ENCODE measurements at places on chromosomes 1 and 21.

GRCh38 chr1:37995751-37996345 is 6.0 kb upstream of the SF3A3 start:
- no peak for DNase-seq

DNA sequence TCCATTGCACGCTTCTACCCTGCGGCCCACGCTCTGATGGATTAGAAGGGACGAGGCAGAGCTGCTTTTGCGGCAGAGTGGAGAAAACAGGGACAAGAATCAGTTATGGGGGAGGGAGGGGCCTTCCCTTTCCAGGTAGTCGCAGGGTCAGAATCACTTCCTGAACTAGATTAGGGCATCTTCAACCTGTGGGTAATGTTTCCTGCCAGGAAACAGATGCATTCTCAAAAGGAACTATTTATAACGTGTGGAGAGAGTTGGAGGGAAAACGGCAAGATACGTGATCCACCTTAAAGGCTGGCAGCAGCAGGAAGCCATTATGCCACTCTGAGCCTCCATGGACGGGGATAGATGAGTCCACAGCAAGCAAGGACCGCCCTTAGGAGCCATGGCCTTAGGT is 59.9 kb upstream of the CNTN2 start:
- DNase-seq: no peak

DNA sequence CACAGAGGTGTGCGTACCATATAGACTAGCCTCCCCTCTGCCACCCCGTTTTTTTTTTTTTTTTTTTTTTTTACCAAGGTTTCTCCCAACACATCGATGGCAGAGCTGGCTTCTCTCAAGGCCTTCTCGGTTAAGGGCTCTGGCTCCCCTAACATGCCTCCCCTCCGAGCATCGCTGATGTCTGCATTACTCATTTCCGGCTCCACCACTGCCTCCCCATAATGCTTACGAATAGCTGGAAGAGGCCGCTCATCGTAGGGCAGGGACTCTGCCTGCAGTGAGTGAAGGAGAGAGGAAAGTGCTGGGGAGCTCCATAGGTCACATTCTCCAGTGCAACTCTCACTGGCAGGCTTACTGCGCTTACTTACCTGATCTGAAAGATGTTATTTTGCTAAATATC is 20.6 kb downstream of the CEP104 start:
- DNase-seq: no peak

DNA sequence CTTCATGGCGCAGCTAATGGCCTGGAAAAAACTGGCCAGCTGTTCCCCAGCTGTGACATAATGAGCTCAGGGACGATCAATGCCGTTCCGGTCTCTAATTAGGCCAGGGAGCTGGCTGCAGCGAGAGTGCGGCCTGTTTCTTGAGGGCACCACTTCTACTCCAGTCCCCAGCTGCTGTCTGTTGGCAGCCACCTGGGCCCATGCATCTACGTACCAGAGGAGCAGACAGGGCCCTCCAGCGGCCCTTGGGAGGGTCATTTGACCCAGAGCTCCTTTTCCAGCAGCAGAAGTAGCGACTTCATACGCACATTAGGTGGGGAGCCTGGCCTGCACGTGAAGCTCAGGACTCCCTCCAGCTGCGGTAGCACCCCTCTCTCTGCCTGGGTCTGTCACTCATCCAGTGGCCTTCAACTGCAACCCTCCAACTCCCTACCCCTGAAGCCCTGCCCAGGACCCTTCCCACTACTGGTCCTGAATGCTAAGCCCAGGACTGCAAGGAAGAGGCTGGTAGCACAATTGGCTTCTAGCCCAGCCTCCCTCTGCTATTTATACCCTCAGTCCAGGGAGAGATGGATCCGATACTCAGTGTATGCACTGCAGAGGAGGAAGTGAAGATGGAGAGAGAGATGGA is 9.1 kb upstream of the GPR61 start:
- no peak for DNase-seq

DNA sequence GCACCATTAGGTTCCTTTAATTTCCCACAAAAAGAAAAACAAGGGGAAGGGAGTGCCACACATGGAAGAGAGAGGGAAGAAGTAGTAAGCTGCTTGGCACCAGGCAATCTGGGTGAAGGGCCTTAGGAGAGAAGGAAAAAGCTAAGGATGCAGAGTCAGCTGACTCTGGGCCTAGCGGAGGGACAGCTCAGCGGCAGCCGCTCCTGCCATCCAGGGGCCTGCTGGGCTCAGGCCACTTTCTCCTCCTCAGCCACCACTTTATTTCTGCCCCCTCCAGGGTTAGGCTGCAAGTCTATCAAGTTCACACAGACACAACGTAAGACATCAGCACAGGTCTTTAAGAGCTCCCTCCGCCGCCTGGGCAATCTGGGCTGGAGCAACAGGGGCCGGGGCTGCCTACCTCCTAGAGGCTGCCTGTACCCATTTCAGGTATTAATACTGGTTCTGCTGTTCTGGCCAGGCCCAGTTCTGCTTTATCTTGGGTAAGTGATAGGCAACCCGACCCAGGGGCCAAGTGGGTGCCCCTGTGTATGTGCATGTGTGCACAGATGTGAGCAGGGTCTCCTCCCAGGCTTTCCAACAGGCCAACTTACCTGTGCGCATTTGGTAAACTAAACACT is 53.6 kb downstream of the SLC45A1 start:
- DNase-seq: no peak

- no peak for DNase-seq
Measured at GRCh38 chr1:201280884-201281283, 2.4 kb upstream of the PKP1 start.

GRCh38 chr1:57600424-57600823 is 176.6 kb upstream of the DAB1 start:
- DNase-seq: no peak

- no peak for DNase-seq
Measured at GRCh38 chr1:19327301-19327700, 15.2 kb downstream of the SLC66A1 start.

DNA sequence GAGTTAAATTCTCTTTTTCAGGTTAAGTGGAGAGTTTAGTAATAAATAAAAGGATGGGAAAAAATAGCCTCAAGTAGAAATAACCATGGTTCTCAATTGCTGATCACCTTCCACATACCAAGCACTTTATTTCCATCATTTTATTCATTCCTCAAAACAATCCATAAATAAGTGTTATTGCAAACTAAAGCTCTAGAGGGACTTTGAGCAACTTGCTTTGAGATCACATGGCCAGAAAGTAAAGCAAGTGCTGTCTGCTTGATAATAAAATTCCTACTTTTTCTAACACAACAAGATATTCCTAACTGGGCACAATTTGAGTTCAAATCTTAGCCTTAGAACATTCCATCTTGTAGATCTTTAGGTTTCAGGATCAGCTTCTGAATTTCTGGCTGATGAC is 97.1 kb upstream of the C1orf87 start:
- DNase-seq: no peak

Measured in stimulated activated CD4-positive, alpha-beta T cell treated with anti-CD3 and anti-CD28 coated beads, Interleukin-12 subunit alpha, Interleukin-12 subunit beta, amount 100 ng/mL, for 24 hours (primary cell).